ENCODE measurements at places on chromosomes 11 and 22. TPM values are rescaled to one million over a fixed set of nuclear protein-coding genes. Genes with fewer than 3 reads are reported as not detected.

GRCh38 chr11:71138737-71139425, 113.5 kb downstream of the SHANK2 start:
- no peak for DNase-seq
- no peak overlapping the region for H3K4me3 ChIP-seq
- H3K27me3 ChIP-seq = no peaks in the 10 kb centered on the region
- H3K27ac ChIP-seq = no peak overlapping the region
- peaks cover 10% of the 10 kb centered on the region for H3K4me1 ChIP-seq

DNA sequence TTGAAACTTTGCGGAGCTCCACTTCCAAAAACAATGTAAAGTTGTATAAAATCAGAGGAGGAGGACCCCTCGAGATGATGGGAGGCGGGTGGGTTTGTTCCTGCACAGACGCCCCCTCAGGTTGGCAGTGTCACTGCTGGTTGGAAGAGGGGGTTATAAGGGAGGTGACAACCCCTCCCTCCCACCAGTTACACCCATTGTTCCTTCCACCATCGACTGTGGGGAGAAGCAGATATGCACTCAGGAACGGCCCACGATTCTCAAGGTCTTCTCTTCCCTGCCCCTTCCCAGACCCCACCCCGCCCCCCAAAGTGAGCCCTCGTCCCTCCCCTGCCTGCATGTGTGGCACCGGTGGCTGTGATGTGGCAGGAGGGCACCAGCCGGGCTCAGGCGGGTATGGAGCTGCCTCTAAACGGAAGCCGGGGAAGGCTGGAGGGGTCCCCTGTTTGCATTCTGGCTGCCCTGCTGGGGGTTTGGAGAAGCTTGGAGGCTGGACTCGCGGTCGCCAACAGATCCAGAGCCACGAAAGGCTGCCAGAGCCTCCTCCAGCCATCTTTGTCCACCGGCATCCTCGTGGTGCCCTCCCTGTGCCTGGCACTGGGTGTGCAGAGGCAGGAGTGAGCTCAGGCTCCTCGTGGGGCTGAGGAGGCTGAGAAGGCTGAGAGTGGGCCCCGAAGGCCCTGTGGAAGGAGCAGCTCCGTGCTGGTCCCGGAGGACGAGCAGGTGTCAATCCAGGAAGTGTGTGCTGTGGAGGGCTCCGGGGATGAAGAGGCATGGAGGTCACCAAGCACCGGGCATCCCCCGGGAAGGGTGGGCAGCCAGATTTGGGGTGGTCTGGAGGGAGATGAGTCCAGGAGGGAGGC, 778 bp downstream of the KDELR3 start:
- H3K27me3 ChIP-seq = no peaks in the 10 kb centered on the region
- peak overlapping the region; percentile 5 for H3K27ac ChIP-seq
- no peaks in the 10 kb centered on the region for H3K36me3 ChIP-seq
- H3K4me3 ChIP-seq = peak overlapping the region; percentile 75
- DNase-seq = no peak
- peaks cover 16% of the 10 kb centered on the region for H3K4me1 ChIP-seq

- H3K27me3 ChIP-seq = peaks cover 14% of the 10 kb centered on the region
- no peak for DNase-seq
- H3K36me3 ChIP-seq = no peaks in the 10 kb centered on the region
Measured at GRCh38 chr11:79440571-79441460, at the start of gene TENM4. TENM4 (minus strand) TSS chr11:79441030; CDS start chr11:79069944, 371,086 bp downstream.

GRCh38 chr11:64742087-64742888, 1.7 kb downstream of the RASGRP2 start:
- H3K27me3 ChIP-seq = no peaks in the 10 kb centered on the region
- peaks cover 56% of the 10 kb centered on the region for H3K4me1 ChIP-seq
- DNase-seq = no peak
- H3K4me3 ChIP-seq = peak overlapping the region; percentile 59
- H3K36me3 ChIP-seq = peaks cover 4% of the 10 kb centered on the region
- H3K27ac ChIP-seq = peak overlapping the region; percentile 92

DNA sequence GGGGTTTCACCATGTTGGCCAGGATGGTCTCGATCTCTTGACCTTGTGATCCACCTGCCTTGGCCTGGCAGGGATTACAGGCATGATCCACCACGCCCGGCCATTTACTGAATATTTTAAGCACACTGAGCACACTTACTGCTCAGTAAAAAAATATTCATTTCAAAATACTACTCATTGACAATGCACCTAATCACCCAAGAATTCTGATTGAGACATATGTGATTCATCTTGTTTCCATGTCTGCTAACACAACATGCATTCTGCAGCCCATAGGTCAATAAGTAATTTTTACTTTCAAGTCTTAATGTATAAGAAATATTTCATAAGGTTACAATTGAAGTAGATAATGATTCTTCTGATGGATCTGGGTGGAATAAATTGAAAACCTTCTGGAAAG, 4.2 kb upstream of the OR52J3 start:
- H3K4me1 ChIP-seq = no peaks in the 10 kb centered on the region
- no peaks in the 10 kb centered on the region for H3K36me3 ChIP-seq
- no peaks in the 10 kb centered on the region for H3K27me3 ChIP-seq
- no peak overlapping the region for H3K27ac ChIP-seq
- DNase-seq = no peak

DNA sequence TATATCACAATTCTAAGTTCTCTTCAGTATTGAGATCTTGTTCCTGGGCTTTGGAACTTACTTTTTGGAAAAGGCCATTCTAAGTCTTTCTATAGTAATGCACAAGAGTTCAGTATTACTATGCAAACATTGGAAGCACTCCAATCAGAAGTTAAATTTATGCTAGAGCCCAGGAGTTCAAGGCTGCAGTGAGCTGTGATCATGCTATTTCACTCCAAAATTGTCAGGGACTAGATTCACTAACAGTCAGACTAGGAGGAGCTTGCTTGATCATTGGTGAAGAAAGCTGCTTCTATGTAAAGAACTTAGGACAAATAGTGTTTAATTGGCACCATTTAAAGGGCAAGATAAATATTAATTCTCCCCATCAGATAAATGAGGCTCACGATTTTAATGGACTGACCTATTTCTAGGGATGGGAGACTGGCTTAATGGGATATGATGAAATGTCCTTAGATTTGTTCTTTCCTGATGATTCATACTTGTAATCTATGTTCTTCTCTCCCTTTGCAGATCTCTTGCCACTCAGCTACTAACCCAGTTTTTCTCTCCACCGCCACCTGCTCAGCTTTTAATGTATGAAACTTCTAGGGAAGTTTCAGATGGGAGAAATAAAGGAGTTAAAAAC, 32.6 kb upstream of the TMEM123 start:
- DNase-seq = no peak
- peaks cover 8% of the 10 kb centered on the region for H3K4me1 ChIP-seq
- H3K4me3 ChIP-seq = no peak overlapping the region
- H3K27ac ChIP-seq = no peak overlapping the region
- no peaks in the 10 kb centered on the region for H3K27me3 ChIP-seq

Gene CCDC15
- total RNA-seq = 0.42 TPM

Gene ZNF143
- total RNA-seq = 38.8 TPM

Gene CRYBB2
- total RNA-seq = 0.40 TPM

Measured in esophagus muscularis mucosa (tissue), 4 donors.